Heart left ventricle (tissue), 16 donors: ENCODE measurements at places on chromosomes 12 and 14. TPM values are rescaled to one million over a fixed set of nuclear protein-coding genes. Genes with fewer than 3 reads are reported as not detected.

GRCh38 chr12:84757978-84758377, 154.6 kb downstream of the SLC6A15 start:
- DNase-seq = no peak

DNA sequence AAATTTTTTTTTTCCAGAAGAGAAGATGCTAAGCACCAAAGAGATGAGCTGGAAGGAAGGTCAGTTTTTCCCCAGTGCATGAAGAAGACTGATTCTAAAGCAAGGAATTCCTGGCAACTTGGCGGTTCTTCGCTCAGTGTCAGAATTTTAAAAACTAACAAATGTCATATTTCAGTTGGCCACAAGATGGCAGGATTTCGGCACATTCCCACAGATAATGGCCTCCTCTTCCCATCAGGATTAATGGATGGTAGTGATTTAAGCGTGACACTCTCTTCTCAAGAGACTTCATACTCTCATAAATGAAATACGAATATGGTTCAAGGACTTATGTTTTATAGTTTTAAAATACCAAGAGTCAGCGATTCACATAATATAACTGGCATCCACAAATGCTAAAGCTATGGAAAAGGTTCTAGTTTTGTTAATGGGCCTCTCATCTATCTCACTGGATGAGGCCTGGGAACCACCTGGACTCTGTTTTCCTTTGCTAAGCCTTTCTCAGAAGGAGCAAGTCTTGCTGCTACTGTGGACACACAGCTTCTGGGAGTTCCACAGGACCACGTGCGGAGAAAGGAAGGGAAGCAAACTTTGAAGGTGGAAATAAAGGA, 46.1 kb upstream of the PTPRO start:
- DNase-seq = no peak

DNA sequence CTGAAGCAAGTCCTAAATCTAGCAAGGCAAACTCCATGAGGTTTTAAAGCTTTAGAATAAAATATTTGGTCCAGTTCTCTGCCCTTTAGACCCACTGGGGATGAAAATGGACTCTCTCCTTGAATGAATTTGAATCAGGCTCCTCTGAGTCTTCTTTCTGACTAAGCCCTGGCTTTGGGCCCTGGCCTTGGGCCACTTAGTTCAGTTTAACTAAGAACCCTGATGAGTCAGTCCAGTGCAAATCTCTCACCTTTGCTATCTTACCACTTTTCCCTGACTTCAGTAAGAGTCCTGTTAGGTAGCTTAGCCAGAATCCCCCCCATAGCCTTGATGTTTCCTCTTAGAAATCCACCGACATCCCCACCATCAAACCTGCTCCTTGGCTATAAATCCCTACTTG, 427.5 kb downstream of the SNAPC1 start:
- no peak for DNase-seq

GRCh38 chr12:109728921-109729320, 15.3 kb downstream of the FAM222A start:
- no peak for DNase-seq

- DNase-seq = no peak
Measured at GRCh38 chr12:67068204-67068731, 200.9 kb upstream of the CAND1 start.

GRCh38 chr12:72521326-72521725, 249.2 kb downstream of the TRHDE start:
- no peak for DNase-seq

- DNase-seq = no peak
Measured at GRCh38 chr14:86570371-86570770, 1040.4 kb downstream of the FLRT2 start.

DNA sequence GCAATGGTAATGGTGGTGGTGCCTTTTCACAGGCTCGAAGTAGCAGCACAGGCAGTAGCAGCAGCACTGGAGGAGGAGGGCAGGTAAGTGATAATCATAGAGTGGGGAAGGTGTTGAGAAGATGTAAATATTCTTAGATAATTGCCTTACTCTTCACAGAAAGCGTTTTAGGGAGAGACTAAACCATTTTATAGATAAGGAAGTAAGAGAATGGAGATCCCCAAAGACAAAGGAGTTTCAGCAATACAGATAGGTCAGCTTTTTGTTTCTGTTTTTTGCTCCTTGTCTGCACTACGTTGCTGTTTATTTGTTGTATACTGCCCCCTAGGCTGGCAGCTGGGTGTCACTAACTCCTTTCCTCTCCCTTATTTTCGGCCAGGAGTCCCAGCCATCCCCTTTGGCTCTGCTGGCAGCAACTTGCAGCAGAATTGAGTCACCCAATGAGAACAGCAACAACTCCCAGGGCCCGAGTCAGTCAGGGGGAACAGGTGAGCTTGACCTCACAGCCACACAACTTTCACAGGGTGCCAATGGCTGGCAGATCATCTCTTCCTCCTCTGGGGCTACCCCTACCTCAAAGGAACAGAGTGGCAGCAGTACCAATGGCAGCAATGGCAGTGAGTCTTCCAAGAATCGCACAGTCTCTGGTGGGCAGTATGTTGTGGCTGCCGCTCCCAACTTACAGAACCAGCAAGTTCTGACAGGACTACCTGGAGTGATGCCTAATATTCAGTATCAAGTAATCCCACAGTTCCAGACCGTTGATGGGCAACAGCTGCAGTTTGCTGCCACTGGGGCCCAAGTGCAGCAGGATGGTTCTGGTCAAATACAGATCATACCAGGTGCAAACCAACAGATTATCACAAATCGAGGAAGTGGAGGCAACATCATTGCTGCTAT, 2.0 kb downstream of the SP1 start:
- DNase-seq = peak; percentile 40

DNA sequence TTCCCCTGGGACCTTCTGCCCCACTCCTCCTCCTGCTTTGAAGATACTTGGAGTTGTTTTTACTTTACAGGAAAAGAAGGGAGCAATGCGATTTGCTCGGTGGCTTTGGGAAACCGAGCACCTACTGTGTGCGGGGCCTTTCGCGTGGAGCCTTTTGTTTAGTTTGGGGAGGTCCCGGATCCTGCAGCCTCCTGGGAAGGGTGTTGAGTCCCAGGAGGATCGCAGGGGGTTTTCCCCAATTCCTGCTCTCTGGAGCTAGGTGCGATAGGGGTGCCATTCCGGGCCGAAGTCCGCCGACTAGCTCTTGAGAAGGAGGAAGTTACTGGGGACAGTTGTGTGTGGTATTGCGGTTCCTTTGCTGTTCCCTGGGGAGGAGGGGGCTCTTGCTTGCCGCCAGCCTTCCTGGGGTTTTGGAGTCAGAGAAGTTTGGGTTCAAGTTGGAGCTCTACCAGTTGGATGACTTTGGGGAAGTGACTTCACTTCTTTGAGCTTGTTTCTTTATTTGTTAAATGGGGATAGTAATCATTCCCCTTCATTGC, 1.1 kb downstream of the BRI3BP start:
- DNase-seq = no peak

DNA sequence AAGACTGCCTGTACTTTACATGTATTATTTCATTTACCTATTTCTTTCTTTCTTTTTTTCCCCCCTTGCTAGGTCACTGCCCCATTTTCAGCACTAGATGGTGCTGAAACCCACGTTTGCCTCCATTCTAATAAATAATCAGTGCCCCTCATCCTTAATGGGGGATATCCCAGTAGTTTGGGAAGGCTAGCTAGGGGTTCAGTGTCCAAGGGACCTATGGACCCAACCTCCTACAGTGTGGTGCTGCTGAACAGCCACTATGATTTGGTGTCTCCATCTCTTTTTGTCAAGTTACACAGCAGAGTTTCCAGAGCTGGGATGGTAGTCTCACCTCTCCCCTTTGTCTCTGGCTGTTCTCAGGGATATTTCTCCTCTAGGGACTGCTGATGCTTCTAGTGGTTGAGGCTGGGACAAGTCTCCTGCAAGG, 6.5 kb upstream of the HCFC2 start:
- DNase-seq = no peak

Gene USP30
- 18.0 TPM for total RNA-seq

Gene PLA2G1B
- not detected for total RNA-seq

Gene MGAT4C
- total RNA-seq = 1.3 TPM

Gene NOS1
- total RNA-seq = 0.08 TPM

Gene SPX
- 18.2 TPM for total RNA-seq

Gene OAS2
- total RNA-seq = 11.7 TPM

Gene LMNTD1
- total RNA-seq = not detected

Gene WNT5B
- total RNA-seq = 1.8 TPM
